AG10803 (cell line): ENCODE measurements at places on chromosomes 5 and 9.
A peak's percentile ranks its signal among the peaks of the same experiment; 100 is the strongest.

GRCh38 chr5:169424670-169425378, 123.9 kb upstream of the SLIT3 start:
- no peak for DNase-seq

GRCh38 chr5:39523821-39524220, 99.0 kb upstream of the DAB2 start:
- peak; percentile 86 for DNase-seq

DNA sequence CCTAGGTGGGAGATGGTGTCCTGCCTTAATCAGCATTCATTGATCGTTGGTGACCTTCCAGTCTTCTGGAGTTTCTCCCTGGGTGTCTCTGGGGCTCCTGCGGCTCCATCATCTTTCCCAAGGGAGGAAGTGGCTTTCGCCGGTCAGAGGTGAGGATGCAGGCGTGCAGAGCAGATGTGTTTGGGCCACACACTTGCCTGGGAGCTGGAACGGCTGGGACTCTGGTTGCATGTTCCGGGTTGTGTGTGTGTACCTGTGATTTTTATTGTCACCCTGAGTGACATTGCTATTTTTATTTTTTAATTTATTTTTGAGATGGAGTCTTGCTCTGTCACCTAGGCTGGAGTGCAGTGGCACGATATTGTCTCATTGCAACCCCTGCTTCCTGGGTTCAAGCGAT, 9.6 kb downstream of the HMCN2 start:
- no peak for DNase-seq

- DNase-seq = no peak
These were observed 17.6 kb downstream of the FLT4 start for GRCh38 chr5:180631549-180632383.

- DNase-seq = no peak
These were observed 219.9 kb upstream of the IRX1 start for GRCh38 chr5:3375586-3376311.

DNA sequence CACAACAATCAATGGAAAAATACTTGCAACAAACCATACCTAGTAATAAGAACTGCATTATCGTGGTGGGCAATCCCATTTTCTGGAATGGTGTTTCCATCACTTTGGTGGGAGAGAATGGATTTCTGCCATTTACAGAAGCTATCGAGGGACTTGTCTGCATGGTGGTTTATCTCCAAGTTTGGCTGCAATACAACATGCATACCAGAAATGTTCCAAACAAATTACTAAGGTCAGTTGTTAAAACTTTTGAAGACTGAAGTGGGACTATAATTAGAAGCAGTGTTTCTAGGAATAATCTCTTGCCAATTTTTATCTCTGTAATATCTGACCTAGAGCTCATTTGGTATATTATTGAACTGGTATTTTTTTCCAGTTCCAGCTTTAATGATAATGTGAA, 30.3 kb downstream of the ADAMTS6 start:
- DNase-seq = peak; percentile 20

DNA sequence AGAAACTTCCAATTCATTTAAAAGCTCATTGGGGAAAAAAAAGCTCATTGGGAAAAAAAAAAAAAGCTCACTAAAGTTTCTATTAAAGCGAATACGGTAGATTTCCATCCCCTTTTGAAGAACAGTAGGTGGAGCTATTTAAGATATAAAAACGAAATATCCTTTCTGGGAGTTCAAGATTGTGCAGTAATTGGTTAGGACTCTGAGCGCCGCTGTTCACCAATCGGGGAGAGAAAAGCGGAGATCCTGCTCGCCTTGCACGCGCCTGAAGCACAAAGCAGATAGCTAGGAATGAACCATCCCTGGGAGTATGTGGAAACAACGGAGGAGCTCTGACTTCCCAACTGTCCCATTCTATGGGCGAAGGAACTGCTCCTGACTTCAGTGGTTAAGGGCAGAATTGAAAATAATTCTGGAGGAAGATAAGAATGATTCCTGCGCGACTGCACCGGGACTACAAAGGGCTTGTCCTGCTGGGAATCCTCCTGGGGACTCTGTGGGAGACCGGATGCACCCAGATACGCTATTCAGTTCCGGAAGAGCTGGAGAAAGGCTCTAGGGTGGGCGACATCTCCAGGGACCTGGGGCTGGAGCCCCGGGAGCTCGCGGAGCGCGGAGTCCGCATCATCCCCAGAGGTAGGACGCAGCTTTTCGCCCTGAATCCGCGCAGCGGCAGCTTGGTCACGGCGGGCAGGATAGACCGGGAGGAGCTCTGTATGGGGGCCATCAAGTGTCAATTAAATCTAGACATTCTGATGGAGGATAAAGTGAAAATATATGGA, at the start of gene PCDHGA12:
Gene PCDHGA12 (plus strand): TSS at position 176 of the 782 bp plus-strand sequence. CDS start 253 bp downstream, at position 429.
- DNase-seq = peak; percentile 92

DNA sequence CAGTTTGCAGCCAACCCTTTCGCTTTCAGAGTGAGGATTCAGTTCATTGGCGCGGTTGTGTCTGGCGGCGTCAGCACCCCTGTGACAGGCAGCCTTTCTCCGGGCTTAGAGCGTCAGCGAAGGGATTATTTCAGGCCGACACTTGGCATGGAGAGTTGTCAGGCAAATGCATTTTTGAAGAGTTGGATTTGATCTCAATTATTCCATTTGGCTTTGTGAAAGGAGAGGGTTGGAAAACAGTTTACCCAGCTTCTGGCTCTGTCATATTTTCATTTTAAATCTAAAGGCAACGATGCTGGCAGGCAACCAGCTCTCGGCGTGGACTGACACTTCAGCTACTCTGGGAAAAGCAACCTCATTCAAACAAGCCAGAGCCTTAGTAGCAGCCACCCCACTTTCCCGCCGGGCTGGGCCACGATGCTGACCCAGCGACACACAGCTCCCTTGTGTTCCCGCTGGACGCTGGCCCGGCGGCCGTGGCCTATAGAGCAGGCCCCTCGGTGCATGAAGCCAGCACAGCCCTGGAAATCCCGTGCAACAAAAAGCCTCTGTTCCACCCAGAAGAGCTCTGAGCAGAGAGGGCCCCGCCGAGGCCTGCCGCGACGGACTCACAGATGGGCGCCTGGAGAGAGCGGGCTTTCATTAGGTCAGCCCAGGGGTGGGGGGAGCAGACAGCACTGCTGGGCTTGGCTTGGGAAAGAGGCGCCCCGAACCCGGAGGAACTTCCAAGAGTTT, 28.9 kb upstream of the LPCAT1 start:
- peak; percentile 34 for DNase-seq

- peak; percentile 57 for DNase-seq
These were observed at the start of gene HAPLN1 for GRCh38 chr5:83720836-83721537. Gene HAPLN1 (minus strand): TSS chr5:83720855. CDS start chr5:83673523, 47,332 bp downstream.

DNA sequence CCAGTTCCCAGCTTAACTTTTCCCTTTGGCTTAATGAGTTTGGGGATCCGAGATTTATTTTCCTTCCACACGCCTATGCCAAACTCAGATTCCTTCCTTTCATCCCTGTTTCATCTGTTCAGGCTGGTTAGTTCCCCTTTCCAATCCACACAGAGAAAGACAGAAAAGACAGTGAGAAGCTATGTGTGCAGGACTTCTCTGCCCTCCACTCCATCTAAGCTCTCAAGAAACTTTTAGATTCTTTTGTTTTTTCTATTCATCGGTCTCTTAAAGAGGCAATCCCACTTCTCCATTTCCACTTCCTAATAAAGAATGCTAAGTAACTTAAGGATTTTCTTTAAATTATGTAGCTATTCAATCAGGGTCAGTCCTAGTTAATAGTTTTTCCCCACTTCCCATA, 11.2 kb downstream of the ITGA1 start:
- DNase-seq = peak; percentile 38

DNA sequence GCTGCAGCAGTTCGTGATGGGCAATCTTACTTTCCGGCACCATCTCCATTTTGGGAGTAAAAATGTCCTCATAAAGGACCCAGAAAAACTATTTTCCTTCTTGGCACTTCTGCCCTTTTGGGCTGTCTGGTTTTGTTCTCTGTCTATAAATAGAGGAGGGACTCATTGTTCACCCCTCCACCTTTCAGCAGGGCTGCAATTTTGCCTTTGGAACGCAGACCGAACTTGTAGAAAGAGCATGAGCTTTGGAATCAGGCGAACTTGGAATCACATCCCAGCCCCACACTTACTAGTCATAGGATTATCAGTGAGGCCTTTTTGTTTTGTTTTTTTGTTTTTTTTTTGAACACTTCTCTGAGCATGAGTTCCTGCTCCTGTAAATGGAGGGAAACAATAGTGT, 178.1 kb upstream of the IL12B start:
- no peak for DNase-seq

- peak; percentile 97 for DNase-seq
These were observed 11.5 kb downstream of the SPOCK1 start for GRCh38 chr5:137487600-137487999.

DNA sequence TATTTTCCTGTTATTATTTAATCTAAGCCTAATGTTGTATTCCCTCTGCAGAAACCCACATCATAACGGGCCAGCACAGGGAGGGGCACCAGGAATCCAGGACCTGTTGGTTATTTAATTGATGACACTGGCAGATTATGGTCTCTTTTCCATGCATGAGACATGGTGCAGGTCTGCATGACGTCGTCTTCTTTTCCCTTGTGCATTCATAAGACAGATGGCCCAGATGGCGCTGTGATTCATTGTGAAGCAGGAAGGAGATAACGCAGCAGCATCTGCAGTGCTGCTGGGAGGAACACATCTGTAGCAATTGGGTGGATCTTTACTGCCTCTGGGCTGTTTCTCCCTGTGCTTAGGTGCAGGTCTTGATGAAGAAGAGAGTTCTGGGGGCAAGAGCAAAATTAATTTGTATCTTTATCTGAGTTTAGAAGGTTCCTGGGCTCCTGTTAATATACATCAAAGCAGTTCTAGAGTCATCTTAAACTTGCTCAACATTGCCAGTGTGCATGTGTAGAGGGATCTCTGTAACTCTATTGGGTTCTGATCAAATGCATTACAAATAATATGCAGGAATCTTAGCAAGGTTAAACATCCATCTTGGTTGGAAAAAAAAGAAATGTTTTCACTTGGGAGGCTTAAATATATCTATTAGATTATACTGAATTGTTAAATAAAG, 176.1 kb downstream of the PCSK1 start:
- peak; percentile 86 for DNase-seq

GRCh38 chr5:5270958-5271785, 131.0 kb downstream of the ADAMTS16 start:
- peak; percentile 77 for DNase-seq

DNA sequence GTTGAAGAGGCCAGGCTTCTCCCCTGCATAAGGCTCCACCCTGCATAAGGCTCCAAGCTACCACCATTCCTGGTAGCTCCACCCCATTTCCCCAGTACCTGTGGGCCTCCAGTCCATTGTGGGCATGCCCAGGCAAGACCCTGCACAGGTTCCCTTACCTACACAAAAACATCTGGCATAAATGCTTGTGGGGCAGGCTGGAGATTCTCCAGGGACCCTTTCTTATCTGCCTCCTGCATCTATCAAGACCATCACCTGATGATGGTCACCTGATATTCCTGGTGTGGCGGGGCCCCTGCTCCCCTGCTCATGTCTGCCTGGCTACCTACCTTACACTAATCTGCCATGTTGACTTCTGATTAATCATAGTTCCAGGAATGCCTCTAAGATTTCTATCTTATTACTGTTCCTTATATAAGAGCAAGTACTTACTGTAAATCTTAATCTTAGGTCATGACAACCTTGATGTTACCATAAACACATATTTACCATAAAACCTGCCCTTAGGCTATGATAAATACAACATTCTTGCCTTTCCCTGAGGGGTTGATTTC, 41.0 kb downstream of the FGD3 start:
- DNase-seq = no peak

DNA sequence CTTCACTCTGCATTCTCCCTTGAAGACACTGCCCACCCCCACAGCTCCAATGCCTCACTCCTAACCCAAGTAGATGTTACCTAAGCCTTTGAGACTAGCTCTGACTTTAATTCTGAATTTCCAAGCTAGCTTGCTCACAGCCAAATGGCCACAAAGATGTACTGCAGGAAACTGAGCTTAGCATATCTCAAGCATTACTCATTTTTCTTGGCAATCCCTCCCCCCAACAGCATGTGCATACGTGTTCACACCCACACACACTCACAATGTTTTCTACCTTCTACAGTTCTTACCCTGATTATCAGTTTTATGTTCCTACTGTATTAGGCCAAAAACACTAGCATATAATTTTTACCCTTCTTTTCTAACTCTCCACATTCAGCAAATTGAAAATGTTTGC, 13.7 kb upstream of the GRIA1 start:
- DNase-seq = peak; percentile 79

DNA sequence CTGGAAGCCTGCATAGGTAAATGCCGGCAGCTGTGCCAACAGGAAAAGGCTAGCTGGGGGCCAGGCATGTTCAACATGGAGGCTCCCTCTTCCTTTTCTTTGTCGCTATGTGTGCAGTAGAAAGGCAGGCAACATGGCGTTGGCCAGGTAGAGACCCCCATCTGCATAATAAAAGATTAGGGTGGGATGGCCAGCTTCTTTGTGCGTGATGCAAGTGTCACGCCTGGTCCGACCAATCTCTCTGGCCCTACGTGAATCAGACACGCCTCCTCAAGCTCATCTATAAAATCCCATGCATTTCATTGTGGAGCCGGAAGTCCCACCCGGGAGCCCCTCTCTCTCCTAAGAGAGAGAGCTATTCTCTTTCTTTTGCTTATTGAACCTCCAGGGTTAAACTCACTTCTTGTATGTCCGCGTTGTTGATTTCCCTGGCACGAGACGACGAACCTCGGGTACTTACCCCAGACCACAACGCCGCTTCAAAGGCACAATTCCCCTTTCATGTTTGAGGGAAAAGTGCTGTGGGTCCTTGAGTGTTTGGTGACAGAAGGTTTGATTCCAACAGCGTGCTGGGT, 25.0 kb upstream of the C5orf47 start:
- peak; percentile 18 for DNase-seq

DNA sequence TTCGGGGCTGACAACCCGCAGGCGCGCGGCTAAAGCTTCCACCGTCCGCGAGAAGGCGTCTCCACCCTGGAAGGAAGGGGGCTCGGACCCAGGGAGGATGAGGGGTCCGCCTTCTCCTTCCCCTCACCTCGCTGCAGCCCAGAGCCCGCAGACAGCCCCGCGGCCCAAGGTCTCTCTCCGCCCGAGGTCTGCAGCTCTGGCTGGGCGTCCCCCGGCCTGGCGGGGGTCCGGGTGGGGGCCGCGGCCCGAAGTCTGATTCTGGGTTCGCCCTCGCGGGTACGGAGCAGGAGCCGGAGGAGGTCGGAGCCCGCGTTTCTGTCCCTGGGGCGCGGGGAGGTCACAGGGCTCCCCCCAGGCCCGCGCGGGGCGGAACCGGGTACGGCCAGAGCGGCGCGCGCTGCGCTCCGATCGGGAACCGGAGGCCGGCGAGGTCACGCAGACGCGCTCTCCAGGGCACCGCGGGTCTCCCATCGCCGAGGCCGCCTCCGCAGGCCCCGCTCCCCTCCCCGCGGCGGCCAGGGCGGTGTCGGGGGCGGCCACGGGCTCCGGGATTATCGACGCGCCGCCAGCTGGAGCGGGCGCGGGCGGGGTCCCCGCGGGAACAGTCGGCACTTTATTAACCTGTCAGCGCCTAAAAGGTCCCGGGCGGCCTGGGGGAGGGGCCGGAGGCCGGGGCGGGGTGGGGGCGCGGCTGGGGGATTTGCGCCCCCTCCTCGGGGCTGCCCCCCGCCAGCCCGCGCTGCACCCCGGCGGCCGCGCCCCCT, 11.6 kb downstream of the LHX3 start:
- DNase-seq = no peak

DNA sequence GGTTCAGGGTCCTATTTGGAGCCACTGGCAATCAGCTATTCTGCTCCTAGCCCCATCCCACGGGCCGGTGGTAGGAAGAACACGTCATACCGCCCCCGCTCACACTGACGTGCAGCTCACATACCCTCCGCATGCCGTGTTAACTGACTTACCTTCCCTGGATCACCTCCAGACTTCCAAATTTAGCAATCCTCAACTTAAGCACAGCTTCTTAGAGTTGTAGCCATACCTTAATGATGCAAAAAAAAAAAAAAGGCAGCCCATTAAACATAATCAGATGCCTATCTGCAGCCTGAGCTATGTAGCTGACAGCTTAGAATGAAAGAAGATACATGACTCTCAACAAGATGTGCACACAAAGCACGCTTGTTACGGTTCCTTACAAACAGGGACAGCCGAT, 93.0 kb downstream of the IRX2 start:
- DNase-seq = peak; percentile 1
